Bone marrow (tissue), 2 donors: ENCODE measurements at places on chromosomes 4 and X.

DNA sequence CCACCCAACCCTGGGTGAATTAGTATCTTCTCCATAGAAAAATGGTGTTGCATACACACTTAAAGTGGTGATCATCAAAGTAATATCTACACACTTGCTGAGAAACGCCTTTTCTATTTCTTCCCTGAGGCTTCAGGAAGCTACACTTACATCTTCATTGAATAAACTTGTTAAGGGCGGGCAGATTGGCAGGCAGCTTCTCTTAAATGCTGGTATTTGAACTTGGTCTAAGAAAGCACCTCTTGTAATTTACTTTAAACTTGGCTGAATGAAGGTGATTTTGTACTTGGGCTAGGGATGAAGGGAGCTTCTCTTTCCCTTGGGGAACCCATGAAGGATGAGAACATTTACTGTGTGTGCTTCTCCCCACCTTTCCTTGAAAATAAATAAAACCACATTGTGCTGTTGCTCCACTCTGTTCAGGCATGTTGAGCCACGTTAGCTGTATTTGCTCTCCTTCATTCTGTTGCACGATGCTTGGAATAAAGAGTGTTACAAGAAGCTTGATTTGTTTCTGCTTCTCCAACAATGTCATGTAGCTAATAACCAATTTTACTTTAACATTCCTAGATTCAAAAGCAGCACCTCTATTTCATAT lies 430.1 kb downstream of the ANKRD50 start:
- no peak for DNase-seq

DNA sequence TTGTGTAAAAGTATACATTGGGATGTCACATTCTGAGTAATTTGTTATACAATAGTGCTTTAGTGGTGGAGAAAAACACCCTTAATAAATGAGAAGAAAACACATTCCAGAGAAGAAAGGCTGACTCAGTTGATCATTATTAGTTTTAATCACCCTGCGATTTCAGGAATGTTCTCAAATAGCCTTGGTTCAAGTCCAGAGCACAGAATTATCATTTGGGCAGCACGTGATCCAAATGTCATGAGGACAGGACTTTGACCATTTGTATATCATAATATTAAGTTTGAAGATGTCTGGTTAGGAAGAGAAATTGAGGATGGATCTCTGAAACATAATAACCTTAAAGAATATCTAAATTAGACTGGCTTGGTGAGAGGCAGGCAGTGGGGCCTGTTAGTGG lies 1434.3 kb upstream of the TENM3 start:
- no peak for DNase-seq

GRCh38 chrX:151938172-151938571 lies 25.5 kb downstream of the MAGEA4 start:
- DNase-seq = no peak

- no peak for DNase-seq
Measured at GRCh38 chrX:41335198-41335957, 1.4 kb downstream of the DDX3X start.

- no peak for DNase-seq
Measured at GRCh38 chr4:84937381-84937977, 29.0 kb downstream of the WDFY3 start.

DNA sequence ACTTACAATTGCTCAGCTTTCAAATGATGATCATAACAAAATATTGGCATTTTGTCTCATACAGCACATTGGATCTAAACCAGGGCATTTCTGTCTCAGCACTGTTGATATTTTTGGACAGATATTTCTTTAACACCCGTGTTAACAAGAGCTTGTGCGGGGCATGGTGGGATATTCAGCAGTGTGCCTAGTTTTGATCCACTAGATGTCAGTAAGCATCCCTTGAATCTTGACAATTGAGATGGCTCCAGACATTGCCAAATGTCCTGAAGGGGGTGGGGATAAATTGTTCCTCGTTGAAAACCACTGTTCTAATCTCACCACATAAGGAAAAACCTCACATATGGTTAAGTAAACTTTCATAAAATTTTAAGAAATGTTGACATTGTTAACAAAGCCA lies 806.3 kb downstream of the STIM2 start:
- no peak for DNase-seq

GRCh38 chr4:163087805-163088204 lies 78.9 kb downstream of the NAF1 start:
- DNase-seq = no peak

DNA sequence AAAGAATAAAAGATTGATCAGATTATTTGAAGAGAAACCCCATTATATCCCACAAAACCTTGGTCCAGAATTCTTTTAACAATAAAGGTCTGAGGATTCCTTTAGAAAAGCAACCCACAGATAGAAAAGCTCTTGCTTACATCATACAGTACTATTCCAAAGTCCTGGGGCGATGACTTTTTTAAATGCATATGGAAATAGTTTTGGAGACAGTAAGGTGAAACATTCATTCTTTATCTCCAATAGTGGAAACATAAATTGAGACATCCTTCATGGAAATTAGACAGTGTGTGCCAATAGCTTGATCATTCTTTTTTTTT lies 85.7 kb upstream of the UCP1 start:
- DNase-seq = no peak

GRCh38 chr4:47340914-47341313 lies 122.6 kb downstream of the COMMD8 start:
- no peak for DNase-seq

DNA sequence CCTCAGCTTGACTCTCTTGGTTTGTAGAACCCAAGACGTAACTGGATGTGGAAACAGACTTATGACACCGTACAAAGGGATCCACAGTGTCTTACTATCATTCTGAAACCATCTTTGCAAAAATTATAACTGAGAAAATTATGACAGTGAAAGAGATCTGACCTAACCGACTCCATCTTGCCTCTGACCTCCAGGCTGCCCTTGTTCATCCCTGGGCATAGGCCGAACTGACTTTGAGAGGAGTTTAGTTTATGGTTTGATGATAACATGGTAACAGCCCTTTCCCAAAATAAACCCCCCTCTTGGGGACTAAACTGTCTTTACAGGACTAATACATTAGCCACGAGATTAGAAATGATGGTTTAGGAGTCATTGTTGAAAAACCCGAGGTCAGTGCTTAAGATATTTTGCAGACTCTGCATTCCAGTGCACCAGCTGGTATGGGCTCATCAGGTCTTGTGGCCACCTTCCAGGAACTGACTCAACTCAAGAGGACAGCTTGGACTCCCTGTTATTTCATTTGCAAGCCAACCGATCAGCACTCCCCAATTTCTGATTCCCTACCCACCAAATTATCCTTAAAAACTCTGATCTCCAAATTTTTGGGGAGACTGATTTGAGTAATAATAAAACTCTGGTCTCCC lies 49.6 kb downstream of the CASP3 start:
- DNase-seq = no peak

DNA sequence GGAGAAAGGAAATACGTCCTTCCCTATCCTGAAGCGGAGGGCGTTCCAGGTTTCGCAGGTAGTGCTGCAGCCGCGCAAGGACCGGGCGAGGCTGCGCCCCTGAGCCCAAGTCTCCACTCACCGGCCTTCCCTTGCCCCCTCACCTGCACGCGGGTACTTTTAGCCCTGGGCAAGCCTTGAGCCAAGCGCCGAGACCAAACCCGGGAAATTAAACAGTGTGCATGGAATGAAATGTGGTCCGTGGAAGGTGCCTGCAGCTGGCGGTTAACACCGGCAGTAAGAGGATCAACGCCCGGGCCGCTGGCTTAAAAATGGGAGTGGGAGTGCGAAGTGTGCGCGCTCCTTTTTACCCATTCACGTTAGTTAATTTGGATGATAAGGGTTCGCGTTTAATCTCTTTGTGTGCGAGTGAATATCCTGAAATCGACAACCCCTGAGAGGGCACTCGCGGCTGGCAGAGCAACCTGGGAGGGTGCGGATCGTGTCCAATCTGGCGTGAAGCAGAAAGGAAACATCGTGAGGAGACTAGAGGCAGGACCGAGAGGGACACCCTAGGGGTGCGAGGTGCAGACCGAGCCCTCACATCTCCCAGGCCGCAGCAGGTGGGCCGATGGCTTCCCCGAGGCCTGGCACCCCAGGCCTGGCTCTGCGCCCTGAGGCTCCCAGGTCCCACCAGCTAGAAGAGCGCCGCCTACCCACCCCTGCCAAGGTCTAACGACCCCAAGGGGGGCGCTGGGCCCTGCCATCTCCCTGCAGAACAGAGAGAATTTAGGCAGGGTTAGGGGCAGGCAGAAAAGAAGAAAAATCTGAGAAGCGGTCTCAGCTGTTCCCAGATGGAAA lies 2.0 kb upstream of the HELT start:
- DNase-seq = no peak

DNA sequence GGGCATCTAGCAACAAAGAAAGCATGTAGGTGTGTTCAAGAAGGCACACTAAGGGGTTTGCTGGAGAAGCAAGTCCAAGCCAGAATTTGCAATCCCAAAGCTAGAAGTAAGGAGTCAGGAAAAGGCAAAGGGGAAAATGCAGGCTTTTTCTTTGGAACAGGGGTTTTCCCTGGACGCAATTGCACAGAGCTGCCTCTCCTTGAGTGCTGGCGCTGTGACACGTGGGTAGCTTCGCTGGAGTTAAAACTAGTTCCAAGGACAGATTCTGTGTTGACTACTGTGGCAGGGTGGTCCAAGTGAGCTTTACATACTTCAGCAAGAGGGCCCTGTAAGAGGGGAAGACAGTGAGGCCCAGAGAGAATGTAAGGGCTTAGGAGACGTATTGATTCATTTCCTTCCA lies 277.1 kb downstream of the ADGRA3 start:
- DNase-seq = no peak

- no peak for DNase-seq
Measured at GRCh38 chr4:84877051-84877833, 89.2 kb downstream of the WDFY3 start.

- no peak for DNase-seq
Measured at GRCh38 chrX:67922966-67923365, 379.1 kb downstream of the AR start.

- no peak for DNase-seq
Measured at GRCh38 chr4:169256101-169256612, 14.6 kb downstream of the SH3RF1 start.

- DNase-seq = no peak
Measured at GRCh38 chr4:155722336-155722735, 36.5 kb upstream of the GUCY1B1 start.

DNA sequence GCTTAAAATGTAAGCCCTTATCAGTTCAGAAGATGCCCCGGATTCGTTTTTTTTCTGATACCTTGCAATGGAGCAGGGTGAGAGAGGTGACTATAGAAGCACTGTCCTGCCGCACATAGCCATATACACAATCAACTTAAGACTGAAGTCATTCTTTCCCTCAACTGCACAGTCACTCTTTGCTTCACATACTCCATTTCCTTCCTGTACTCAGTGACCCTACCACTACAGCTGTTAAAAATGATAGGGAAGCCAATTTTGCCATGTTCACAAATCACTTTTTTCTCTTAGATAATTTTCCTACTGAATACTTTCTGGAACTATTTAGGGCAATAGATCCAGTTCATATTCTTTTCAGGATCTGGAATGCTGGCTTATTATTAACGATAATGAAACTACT lies 300.0 kb downstream of the ANK2 start:
- DNase-seq = no peak

GRCh38 chr4:138967313-138967712 lies 48.3 kb upstream of the NOCT start:
- DNase-seq = no peak

GRCh38 chrX:45070116-45071007 lies 130.3 kb downstream of the DIPK2B start:
- no peak for DNase-seq

DNA sequence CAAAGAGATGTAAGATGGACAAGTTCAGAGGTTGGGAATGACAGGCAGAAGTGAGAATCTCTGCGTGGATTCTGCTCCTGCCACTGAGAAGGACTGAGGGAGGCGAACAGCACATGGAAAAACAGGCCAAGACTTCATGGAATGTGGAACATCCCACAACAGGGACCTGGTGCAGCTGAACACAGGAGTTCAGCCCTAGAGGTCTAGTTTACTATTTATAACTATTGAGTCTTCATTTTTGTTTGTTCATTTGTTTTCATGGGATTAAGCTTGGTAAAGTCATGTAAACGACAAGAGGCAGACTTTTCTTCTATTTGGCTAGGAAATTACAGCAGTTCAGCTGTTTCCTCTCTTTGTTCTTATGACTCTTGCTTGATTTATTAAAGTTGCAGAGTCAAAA lies 234.5 kb downstream of the MAML3 start:
- peak; percentile 33 for DNase-seq

GRCh38 chr4:53022513-53023100 lies 160.5 kb downstream of the RASL11B start:
- DNase-seq = no peak

DNA sequence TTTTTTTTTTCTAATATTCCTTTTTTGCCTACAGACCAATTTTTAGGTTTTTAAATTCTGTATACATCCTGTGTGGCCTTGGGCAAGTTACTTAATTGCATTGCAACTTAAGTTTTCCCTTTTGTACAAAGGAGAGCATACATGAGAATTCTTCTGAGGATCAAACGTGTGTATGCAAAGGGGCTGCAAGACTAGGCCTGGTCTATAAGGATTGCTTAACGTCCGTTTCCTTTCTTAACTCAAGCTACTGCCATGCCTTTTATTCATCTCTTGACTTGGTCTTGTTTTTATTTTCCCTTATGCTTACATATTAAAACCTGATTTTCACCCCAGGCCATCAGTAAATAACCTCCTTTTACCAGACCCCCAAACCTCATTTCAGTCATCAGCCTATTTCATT lies 13.6 kb downstream of the RBPJ start:
- DNase-seq = no peak

- no peak for DNase-seq
Measured at GRCh38 chr4:158617956-158618355, 53.7 kb downstream of the C4orf46 start.

GRCh38 chr4:954211-955020 lies 19.0 kb downstream of the DGKQ start:
- DNase-seq = no peak

- DNase-seq = no peak
Measured at GRCh38 chr4:125505621-125506020, 190.9 kb downstream of the FAT4 start.

DNA sequence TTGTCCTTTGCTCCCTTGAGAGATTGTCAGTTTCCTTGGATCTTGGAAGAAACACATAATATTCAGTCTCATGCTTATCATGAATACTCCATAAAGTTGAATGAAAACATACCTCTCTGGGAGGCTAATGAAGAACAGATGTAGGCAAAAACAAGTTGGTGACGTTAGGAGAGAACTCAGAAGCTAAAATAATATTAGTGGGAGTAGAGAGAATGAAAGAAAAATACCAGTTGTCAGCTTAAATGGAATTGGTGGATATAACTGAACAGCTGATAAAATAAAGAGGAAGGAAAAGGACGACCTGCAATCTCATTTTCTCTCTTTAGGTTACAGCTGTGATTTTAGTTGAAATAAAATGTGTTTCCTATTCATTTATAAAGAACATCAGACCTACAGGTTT lies 124.8 kb downstream of the SNCA start:
- no peak for DNase-seq
